ENCODE measurements at places on chromosomes 4 and X. TPM values are rescaled to one million over a fixed set of nuclear protein-coding genes. Genes with fewer than 3 reads are reported as not detected.

DNA sequence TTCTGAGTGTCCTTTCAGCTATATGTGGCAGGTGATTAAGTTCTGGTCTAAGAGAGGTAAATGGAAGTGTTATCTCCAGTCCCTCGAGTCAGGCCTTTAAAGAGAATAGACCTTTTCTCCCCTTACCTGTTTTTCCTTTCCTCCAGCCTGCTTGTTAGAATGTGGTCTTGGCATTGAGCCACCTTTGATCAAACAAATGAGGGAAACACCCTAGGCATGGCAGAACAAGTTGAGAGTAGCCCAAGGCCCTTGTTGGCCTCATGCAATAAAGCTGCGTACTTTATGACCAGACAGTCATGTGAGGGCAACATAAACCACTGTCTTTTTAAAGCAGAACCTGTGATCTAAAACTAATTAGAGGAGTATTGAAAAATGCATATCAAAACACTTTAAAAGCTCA is 13.2 kb upstream of the IL13RA2 start:
- no peak for DNase-seq

- DNase-seq, result no peak
Observed at GRCh38 chrX:2756548-2756947, 4.7 kb downstream of the XG start.

The OPN1MW3 gene
- not detected for total RNA-seq

The CDS1 gene
- 17.8 TPM for total RNA-seq

DNA sequence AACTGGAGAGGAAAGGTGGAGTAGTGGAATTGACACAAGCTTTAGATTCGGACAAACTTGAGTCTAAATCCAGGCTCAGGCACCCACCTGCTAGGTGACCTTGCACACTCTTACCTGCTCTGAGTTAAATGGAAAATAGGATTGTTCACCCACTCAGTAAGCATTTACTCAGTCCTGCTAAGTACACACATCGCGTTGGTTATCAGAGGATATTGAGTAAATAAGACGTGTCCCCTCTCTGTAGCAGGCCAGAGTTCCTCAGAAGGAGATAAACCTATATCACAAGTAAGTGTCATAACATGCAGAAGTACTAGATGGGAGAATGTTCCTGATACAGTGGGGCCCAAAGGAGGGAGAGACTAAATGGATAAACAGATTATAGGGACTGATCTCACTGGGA is 117.7 kb downstream of the SMIM20 start:
- DNase-seq, result no peak

DNA sequence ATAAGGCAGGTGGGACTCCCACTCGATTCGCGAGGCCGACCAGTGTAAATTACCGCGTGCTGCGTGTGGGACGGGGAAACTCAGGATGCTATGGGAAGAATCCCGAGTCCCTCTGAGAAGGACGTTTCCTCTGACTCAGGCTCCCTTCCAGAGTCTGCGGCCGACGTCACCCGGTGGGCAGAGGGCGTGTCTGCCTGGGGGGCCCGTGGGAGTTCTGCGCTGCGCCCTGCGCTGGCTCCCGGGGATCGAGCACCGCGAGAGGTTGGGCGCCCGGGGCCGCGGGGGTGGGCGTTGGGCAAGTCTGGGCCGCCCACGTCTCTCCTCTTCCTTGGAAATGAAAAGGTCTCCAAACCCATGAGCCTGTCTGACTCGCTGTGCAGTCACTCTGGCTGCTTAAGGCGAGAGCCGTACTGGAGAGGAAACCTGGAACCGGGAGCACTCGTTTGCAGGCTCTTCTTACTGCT is 568 bp downstream of the NIPAL1 start:
- DNase-seq, result peak; percentile 39

- no peak for DNase-seq
Observed at GRCh38 chr4:101199507-101200285, 147.6 kb downstream of the PPP3CA start.

DNA sequence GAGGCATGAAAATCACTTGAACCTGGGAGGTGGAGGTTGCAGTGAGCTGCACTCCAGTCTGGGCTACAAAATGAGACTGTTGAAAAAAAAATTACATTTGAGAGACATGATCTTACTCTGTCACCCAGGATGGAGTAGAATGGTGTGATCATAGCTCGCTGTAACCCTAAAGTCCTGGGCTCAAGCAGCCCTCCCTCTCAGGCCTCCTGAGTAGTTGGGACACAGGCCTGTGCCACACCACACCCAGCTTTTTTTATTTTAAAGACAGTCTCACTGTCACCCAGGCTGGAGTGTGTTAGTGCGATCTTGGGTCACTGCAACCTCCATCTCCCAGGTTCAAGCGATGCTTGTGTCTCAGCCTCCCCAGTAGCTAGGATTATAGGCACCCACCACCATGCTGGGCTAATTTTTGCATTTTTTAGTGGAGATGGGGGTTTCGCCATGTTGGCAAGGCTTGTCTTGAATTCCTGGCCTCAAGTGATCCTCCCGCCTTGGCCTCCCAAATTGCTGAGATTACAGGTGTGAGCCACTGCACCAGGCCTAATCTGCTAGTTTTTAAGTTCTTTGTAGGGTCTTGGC is 6.1 kb downstream of the RPS3A start:
- DNase-seq, result no peak

The FRG2 gene
- total RNA-seq, result not detected

Measured in adrenal gland (tissue), 19 donors.